ENCODE measurements at places on chromosomes 1 and 21. TPM values are rescaled to one million over a fixed set of nuclear protein-coding genes. Genes with fewer than 3 reads are reported as not detected.

Gene FAM110D
- total RNA-seq: not detected

DNA sequence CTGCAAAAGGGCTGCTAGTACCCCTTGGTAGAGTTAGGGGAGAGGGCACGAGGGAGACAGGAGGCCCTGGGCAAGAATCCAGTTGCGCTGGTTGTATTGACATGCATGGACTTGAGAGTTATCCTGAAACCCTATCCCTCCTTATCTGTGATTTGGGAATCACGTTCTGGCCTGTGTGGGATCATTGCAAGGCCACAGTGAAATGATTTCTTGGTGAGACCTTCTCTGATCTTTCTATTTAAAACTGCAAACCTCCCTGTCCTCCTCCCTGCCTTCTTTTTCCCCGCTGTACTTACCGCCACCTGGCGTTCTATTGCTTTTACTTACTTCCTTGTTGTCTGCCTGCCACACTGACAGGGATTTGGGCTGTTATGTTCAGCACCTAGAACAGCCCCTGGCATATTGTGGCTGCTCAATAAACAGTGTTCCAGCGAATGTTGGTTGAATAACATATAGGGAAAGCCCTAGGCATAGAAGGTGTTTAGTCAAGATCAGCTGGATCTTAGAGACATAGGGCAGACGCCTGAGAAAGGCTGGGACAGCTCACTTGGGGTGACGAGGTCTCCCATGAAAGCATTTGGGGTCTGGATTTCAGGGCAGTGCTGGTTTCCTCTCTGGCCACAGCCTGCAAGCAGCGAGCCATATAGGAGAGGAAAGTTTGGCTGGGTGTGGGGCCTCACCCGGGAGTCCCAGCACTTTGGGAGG, 25.6 kb downstream of the ALPL start:
- DNase-seq: peak; percentile 77

GRCh38 chr21:35053356-35054096, 4.4 kb upstream of the RUNX1 start:
- DNase-seq: no peak

Gene KRTAP11-1
- total RNA-seq: not detected

DNA sequence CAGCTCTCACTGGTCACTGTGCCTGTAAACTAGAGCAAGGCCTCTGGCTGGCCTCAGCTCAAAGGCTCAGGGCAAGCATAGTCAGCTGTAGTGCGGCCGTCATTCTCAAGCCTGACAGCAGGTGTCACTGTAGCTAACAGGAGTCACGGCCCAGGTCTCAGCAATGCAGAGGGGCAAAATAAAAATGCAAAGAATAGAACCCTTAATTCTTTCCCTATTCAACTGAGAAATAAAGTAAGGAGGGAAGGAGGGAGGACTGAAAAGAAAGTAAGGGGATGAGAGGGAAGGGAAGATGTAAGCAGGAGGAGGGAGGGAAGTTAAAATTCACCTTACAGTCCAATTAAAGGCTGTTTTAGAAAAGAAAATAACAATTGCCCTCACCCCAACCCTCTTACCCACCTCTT, 106.1 kb downstream of the KIAA0319L start:
- peak; percentile 81 for DNase-seq

Gene FCRL6
- total RNA-seq: not detected

DNA sequence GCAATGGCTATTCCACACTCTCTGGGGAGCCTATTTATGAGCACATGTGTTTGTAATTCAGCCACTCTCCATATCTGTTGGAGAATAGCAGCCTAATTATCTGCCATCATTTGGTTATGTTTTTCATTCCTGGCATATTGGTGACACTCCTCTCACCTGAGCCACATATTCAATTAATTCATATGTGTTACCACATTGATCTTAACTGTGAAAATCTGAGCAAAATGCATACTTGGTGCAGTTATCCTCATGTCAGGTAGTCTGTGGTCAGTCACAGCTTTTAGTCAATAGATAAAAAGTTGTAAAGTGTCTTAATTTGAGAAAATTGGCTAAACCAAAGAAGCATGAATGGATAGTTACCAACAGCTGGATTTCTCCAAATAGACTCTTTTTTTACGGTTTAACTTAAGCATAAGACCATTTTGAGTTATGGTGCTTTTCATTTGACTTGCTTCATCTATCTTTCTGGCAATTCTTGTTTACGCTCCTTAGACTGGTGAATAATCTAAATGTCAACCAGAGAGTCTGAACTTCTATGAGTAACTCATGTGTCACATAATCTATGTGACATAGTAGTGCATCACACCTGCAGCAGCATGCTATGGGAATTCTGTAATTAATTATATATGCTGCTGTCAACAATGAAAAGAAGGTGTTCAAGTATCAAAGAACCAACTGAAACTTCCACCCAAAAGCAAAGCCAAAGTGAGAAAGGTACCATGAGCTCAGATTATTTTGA, 187.7 kb upstream of the SGIP1 start:
- no peak for DNase-seq

- DNase-seq: peak; percentile 26
Measured at GRCh38 chr1:200205216-200205995, 177.9 kb downstream of the NR5A2 start.

DNA sequence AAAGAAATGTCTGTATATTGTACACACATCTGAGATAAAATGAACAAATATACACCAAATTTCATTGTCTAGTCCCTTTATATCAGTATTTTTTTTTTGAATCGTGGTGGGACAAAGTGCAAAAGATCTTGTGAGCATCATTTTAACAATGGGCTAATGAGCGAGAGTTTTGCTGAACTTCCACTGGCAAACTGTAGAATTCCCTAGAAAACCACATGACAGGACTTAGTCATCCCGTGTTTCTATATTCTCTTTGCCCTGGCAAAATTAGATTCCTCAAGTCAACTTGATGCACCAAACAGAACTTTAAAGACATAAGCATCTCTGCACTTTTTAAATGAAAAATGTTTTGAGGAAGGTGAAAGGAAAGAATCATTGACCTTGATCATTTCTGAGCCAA, 488.2 kb upstream of the PTBP2 start:
- no peak for DNase-seq

GRCh38 chr1:9121496-9122409, 7.1 kb downstream of the GPR157 start:
- no peak for DNase-seq

DNA sequence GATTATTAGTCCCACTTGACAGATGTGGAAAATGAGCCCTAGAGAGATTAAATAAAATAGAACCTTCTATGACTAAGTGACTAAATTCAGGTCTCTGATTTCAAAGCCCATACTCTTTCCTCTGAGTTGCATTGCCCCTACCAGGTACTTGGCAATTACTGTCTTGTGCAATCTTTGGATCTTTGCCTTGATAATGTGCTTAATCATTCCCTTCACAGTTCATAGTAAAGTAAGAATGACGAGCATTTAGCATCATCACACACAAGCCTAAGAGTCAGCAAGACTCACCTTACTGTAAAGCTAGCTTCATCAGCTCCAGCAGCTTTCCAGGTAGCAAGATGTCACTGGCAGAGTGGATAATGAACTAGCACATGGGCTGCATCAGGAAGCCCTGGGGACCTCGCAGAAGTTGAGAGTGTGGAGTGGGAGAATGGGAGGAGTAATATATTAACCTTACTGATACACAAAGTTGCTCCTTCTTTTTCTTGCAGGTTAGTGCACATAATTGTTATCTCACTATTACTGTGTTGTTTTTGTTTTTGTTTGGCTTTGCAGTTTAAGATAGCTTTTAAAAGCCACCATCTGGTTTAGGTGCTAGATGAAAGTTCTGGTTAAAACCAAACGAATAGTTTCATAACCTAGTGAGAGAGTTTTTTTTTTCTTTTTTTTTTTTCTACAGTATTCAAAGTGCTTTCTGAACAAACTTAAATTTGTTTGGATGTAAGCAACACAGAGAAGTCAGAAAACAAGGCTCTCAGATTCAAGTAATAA, 71.8 kb downstream of the PBX1 start:
- DNase-seq: no peak

GRCh38 chr1:176791906-176792305, 328.9 kb downstream of the PAPPA2 start:
- no peak for DNase-seq

DNA sequence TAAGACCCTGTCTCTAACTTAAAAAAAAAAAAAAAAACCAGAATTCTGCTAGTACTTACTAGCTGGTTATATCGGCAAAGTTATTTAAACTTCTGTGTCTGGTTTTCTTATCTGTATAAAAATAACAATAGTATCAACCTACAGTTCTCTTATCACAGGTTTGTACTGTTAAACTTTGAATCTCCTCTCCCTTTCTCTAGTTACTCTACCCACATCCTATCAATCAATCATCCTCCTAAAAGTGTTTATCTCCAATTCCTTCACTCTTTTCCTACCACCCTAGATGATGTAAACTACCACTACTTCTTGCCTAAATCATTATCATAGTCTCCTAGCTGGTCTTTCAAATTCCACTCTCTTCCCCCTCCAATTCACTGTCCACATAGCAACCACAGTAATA, 27.6 kb downstream of the USP33 start:
- DNase-seq: no peak

Gene KRTAP13-2
- total RNA-seq: not detected

DNA sequence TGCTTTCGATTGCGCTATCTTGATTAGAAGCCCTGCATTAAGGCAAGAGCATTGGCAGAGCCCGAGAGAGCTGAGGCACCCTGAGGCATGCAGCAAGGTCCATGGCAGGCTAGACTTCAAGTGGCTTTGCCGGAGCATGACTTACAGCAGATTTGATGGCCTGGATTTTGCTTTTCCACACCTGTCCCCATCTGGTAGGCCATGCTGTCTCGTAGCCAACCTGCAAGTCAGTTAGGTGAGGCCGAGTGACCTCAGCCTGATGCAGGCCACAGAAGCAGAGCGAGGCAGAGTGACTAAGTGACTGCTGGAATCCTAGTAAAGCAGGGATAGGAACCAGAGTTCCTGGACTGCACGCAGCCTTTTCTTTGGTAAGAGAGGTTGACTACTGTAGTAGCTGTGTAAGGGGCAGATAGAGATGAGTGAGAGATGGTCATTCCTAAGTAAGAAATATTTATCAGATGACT, 148.9 kb downstream of the PBX1 start:
- peak; percentile 88 for DNase-seq

DNA sequence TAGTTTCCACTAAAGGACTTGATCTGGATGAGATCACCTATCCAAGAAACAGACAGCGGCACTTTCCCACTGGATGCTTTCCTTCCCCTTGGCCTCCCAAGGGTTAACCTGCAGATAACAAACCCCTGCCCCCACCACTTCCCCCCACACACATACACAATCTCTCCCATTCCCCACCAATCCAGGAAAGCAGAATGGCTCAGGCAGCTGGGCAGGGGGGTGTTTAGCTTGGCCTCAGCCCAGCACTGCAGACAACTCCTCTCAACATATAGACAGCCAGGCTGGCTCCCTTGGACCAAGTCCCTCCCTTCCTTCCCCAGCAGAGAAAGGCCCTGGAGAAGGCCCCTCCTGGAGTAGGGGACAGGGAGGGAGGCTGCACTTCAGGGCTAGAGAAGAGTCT, 24.6 kb downstream of the PLEKHA6 start:
- no peak for DNase-seq

GRCh38 chr1:204188959-204189639, 7.2 kb downstream of the KISS1 start:
- DNase-seq: no peak

Gene SZT2
- total RNA-seq: 9.7 TPM

DNA sequence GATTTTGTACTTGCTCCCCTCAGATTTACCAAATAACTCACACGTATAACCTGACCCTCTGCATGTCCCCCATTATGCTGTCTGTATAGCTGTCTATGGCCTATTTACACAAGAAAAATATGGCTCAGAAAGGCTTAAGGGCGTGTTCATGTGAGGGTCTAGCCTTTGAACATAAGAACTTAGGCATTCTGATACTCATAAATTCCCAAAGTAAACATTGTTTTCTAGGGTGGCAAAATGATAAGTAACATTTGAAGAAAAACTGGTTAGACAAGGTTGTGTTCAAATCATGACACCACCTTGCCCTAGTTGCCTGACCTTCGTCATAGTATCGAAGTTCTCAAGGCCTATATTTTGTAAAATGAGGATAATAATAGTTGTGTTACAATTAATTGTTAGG, 394.6 kb downstream of the LRRIQ3 start:
- no peak for DNase-seq

Gene FYB2
- total RNA-seq: not detected

GRCh38 chr1:78092643-78093042, 46.9 kb downstream of the GIPC2 start:
- no peak for DNase-seq

Gene NTMT2
- total RNA-seq: not detected

Measured in IMR-90 (cell line).